ENCODE measurements at places on chromosomes 5 and 9.

- no peak for DNase-seq
Observed at GRCh38 chr9:107712390-107712789, 222.8 kb upstream of the KLF4 start.

GRCh38 chr5:76794871-76795270, 24.0 kb upstream of the F2RL1 start:
- no peak for DNase-seq

DNA sequence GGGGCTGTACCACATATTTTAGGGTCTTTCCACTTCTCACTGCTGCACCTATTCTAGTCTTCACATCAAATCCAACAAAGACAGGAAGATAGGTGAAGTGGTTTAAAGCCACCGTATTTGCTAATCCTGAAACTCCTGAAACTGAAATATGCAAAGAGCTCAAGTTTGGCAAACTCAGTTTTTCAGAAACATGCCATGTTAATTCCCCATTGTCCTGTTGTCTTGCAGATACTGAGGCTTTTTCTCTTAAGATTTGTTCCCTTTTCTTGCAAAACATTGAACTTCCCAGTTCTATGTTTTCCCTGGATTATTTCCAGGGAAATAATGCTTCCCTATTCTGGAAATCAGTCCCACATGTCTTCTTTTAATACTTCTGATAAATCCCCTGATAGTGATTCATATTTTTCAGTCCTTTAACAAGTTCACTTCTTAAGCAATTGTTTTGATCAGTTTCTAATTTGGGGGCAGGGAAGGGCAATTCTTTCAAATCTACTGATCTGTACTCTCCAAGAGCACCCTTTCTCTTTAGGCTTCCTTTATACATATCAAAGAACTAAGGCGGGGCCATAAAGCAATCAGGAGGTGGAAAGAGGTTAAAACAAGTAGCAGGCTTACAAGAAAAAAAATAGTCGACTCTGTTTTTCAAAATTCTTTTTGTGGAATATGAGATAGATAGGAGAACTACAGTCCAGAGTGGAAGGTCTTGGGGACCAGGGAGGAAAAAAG, 648.5 kb downstream of the BNC2 start:
- no peak for DNase-seq

DNA sequence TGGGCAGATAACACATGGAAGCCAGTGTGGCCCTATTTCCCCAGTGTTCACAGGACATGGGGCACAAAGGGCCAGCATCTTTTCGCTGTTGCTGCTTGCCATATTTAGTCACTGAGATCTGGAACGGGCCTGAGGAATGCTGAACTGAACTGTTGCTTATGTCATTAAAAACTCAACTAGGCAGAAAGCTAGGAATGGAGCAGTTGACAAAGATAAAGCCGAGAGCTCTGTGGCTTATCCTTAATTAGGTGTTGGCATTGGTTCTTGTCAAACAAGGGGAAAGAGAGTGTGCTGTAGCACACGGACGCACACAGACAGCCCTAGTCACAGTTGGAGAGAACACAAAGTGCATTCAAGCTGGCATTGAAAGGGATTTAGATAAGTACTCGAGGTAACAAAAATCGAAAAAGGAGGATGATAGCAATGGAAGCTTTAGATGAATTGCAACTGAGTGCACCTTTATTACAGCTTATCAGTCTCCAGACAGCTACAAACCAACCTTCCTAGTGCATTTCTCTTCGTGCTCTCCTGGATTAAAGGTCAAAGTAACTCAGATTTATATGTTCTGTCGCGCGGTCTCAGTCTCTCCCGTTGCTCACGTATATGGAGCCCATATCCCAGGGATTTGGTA, 450.2 kb upstream of the ZNF608 start:
- DNase-seq = no peak

GRCh38 chr5:64015824-64016223, 53.6 kb upstream of the HTR1A start:
- DNase-seq = no peak

GRCh38 chr5:125848751-125849150, 574.5 kb upstream of the GRAMD2B start:
- DNase-seq = no peak

- no peak for DNase-seq
Observed at GRCh38 chr5:123881759-123882244, 369.8 kb downstream of the CSNK1G3 start.

- no peak for DNase-seq
Observed at GRCh38 chr5:132358775-132359174, 10.7 kb upstream of the SLC22A5 start.

DNA sequence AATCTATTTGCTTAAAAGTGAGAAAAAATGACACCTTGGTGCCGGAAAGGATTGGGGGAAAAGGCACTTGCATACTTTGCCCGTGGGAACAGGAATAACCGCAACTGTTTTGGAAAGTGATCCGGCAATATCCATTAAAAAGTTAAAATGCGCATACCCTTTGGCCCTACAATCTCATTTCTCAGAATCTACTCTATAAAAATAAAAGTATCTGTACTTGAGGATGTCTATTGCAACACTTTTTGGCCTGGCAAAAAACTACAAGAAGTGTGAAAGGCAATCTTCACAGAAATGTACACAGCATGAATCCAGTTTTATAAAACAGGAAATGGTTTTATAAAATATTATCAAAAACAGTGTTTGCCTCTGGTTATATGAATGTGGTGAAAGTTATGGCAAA, 58.3 kb upstream of the NFIL3 start:
- no peak for DNase-seq

DNA sequence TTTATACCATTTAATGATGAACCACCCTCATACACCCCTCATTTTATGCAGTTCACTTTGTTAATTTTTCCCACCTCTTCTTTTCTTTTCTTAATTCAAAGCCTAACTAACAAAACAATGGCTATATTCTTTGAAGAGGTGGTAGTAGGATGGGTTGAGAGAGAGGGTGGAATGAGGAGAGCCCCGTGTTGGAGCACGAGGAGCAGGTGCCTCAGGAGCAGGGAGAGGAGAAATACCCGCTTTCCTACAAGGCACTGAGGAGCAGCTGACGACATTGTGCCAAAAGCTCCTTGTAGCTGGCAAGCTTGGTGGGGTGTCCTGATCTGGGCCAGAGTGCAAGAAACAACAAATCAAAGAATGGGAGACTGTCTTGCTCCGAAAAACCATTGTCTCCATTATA, 129.6 kb downstream of the HTR4 start:
- DNase-seq = no peak

- DNase-seq = no peak
Observed at GRCh38 chr9:121610638-121610953, 40.8 kb upstream of the DAB2IP start.

- DNase-seq = no peak
Observed at GRCh38 chr9:89869793-89870580, 265.2 kb downstream of the GADD45G start.

DNA sequence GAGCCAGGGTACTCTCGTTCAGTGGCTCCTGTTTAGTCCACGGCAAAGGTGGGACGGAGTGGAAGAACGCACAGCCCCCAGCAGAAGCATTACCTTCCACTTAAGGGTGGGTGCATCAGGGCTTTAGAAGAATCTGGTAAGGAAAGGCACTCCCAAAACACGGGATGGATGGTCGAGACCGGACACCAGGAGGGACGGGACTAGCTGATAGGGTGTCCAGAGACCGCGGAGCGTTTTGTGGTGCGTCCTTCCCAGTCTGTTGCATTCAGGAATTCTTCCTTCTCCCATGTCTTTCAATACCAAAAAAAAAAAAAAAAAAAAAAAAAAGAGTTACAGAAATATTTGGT, 545 bp upstream of the CTSV start:
- DNase-seq = no peak

DNA sequence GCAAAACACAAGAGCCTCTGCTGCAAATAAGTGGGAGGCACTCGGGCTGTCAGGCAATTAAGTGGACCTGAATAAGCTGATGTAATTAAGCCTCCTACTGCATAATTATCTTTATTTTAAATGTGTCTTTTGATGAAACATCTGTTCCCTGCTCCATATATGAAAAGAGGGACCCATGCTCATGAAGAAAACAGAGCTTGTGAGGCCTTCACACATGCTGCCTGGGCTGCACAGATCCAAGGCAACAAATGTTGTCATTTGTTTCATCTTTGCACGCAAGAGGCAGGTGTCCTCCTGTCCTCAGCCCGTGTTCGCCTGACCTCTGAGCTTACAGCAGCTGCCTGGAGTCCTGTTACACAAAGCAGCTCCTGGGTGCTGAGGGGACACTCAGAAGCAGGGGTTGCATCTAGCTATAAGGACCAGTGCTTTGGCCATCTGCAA, 381.1 kb downstream of the ZNF608 start:
- DNase-seq = no peak

DNA sequence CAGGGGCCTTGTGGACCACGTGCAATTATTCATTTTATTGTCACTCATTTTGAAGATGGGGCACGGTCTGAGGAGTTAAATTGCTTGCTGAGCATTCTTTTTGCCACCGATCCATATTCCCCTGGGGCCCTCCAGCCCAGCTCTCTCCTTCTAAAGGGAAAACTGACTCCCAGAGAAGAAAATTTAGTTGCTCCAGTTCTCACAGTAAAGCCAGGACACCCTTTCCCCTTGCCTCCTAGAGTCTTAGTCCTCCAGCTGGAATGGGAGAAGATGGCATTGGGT, 1.0 kb upstream of the PANK3 start:
- DNase-seq = no peak

DNA sequence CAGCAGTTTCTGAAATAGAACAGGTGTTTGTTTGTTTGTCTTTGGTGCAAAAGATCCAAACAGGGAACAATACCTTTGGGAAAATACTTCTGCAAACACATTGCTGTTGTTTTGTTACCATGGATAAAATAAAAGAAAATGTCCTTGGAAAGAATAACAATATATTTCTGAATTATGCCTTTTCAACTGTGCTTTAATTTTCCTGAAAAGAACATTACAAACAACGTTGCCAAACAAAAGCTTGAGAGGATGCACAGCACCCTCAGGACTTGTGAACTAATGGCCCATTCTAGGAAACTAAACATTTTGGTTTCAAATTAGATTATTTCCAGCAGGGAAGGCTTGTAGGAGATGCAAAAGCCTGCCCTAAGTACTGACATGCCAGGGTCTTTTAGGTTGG, 967.2 kb downstream of the TLE4 start:
- DNase-seq = no peak

DNA sequence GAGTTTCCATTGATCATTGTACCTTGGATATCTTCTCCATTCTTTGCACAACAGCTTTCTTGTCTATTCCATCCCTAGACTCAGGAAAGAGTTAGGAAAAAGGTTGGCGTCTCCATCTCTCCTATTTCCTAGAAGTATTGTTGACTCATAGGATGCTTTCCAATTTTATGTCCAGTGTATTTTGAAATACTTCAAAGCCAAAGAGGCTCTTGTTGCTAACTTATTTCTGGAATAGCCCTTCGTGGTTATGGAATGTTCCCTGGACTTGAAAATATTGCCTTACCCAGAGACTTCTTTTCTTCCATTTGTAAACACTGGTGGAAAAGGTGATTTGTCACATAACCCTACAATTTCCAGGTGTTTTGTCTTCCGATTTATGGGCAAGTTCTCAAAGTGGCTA, 402.3 kb upstream of the ZNF608 start:
- no peak for DNase-seq

- DNase-seq = no peak
Observed at GRCh38 chr5:78718824-78719223, 70.3 kb upstream of the LHFPL2 start.

GRCh38 chr5:172281346-172281745, 2.2 kb downstream of the UBTD2 start:
- no peak for DNase-seq

- no peak for DNase-seq
Observed at GRCh38 chr5:101574017-101574416, 670.9 kb upstream of the ST8SIA4 start.

DNA sequence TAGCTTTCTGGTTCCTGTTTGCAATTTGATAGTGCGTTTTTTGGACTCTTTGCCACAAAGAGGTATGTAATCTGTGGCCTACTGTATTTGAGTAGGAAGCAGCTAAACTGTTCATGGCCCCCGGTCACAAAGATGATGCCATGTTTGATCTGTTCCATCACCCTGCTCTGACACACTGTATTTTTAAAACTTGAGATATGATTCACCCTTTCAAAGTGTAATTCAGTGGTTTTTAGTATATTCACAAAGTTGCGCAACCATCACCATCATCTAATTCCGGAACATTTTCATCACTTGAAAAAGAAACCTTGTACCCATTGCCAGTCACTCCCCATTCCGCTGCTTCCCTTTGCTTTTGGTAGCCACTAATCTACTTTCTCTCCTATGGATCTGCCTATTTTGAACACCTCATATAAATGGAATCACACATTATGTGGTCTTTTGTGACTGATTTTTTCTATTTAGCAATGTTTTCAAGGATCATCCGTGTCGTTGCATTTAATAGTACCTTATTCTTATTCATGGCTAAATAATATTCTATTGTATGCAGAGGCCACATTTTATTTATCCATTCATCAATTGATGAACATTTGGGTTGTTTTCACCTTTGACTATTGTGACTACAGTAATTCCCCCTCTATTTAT, 141.6 kb downstream of the NR3C1 start:
- DNase-seq = no peak

- DNase-seq = no peak
Observed at GRCh38 chr9:18429070-18429469, 44.9 kb upstream of the ADAMTSL1 start.

DNA sequence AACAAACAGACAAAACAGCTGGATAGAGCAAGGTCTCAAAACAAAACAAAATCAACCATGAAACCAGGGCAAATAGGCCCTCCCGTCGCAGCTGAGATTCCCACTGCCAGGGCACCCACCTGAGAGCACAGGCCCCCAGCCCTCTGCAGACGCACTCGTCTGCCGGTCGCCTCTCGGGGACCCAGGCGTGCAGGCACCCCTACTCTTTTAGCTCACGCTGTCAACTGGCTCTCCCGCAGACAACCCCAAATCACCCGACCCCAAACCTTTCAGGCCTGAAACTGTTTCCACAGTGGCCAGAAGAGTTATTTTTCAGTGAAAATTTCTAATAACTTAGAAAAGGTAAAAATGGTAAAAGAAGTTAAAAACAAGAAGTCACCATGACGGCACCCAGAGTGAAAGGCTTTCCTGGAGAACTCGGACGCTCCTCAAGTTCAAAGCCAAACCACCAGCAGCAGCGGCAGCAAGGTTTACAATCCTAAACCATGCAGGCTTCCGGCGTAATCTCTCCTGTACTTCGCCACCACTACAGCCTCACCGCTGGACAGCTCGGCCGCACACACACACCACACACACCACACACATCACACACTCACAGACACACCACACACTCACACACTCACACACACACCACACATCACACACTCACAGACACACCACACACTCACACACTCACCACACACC, 1.9 kb upstream of the UBE2QL1 start:
- DNase-seq = no peak

- no peak for DNase-seq
Observed at GRCh38 chr9:128593856-128594255, 41.5 kb downstream of the SPTAN1 start.

DNA sequence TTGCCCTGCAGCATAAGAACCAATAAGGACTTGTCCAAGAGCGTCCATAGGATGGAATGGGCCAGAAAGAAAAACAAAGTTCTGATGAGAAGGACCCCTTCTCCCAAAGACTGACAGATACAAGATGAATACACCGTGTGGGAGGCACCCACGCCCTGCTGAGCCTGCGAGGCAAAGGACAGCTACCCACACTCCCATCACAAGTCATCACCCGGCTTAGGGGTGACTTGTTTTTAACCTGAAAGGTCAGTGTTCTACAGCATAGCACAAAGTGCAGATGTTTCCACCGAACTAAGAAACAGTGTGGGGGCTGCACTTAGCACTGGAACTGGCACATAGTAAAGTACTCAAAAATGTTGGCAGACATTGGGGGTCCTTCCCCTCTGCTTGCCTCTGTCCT, 13.9 kb downstream of the TNIP1 start:
- DNase-seq = no peak

GRCh38 chr5:99995407-99995806, 539.8 kb upstream of the FAM174A start:
- no peak for DNase-seq

- no peak for DNase-seq
Observed at GRCh38 chr9:83362341-83362995, 175.7 kb downstream of the FRMD3 start.

All from activated T-cell treated with anti-CD3 and anti-CD28 coated beads for 1 hour (primary cell).